ENCODE measurements at places on chromosomes 3 and 15.

DNA sequence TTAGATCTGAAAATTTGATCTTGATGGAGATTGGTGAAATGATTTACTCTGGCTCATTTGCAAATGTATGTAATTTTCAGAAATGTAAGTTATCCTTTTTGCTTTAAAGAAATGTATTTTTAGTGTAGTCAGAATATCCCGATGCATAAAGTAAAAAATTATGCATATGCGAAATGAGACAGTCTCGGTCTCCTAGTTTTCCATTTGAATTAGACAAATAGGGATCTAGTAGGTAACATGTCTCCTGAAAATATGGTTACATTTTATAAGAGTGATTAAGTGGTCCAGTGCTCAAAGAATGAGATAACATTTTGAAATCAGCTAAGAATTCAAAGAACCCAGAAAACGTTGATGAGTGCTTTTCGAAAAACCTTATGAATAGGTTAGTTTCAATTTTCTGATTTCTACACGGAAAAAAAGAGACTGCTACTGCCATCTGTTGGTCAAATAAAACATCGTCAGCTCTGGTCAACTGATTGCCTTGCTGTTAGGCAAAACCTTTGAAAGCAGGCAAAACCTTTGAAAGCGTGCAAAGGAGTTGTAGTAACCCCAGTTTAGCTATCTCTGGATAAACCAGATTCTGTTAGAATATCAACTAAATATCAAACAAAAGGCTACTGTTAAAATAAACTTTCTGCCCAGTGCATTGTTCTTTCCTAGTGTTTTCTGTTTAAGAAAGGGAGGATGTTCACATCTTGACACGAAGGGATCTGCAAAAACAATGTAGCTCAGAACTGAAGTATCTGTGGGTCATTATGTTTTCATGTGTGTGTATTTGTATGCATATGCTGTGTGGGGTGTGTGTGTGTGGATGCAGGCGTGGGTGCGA is 59.3 kb upstream of the CHMP2B start:
- no peak for DNase-seq

- no peak for DNase-seq
Observed at GRCh38 chr3:53705774-53706173, 140.4 kb downstream of the CHDH start.

DNA sequence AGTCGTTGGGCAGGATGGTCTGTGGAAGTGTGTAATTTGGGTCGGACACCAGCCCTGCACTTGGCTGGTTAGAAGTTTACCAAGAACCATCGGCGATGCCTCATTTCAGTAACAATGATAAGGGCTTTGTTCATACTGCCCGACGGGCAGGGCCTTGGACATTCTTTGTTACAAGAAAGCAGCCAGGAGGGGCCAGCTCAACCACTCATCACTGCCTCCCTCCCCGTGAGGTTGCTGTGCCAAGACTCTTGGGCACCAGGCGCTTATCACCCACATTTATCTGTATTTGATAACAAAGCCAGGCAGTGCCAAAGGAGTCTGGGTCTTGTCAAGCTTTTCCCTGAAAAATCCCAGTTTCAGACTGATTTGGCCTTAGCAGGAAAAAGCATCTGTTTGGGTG is 235.0 kb downstream of the ADAMTS17 start:
- no peak for DNase-seq

DNA sequence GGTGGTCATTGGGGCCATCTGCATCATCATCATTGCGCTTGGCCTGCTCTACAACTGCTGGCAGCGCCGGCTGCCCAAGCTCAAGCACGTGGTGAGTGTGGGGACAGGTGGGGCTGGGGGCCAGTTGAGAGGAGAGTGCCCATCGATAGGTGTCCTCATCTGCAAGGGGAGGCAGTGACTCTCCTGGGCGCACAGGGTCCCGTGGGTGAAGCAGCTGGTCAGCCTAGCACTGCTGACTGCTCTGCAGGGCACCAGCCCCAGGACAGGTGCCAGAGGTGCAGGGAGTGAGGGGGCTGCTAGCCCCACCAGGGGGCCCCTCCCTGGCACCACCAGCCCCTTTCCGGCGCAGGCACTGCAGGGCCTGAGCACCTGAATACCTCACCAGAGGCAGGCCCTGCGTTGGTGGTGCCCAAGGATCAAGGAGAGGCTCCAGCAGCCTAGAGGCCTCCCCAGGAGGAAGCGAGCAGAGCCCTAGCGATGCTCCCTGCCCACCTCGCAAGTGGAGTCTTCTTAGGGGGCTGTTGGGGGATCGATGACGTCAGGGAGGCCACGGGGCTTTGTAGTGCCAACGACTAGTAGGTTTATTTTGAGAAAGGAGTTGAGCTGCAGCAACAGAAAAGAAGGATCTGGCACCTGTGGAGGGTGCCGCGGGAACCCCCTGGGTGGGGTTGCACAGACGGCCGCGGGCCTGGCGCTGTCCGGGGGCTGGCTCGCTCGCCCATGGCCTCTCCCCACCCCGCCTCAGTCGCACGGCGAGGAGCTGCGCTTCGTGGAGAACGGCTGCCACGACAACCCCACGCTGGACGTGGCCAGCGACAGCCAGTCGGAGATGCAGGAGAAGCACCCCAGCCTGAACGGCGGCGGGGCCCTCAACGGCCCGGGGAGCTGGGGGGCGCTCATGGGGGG is 976 bp upstream of the ABTB1 start:
- DNase-seq = peak; percentile 40

DNA sequence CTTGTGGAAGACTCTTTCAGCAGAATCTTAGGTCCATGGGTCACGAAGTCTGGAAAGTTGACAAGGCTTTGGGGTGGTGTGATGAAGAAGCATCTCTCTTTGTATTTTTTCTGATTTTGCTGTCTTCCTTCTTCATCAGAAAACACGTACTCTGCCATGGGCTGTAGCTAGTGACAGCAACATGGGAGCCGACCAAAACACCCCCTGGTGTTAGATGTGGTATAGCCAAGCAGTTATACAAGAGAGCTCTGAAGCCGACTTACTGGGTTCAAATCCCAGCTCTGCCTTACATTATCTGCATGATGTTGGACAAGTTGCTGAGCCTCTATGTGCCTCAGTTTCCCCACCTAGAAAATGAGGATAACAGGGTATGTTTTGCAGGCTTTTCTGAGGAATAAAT is 32.9 kb upstream of the LYZL4 start:
- no peak for DNase-seq

All from activated B cell treated with CpG ODN at 0.5 μM for 24 hours (primary cell).